ENCODE measurements at places on chromosomes 12 and 14.
A peak's percentile ranks its signal among the peaks of the same experiment; 100 is the strongest.

DNA sequence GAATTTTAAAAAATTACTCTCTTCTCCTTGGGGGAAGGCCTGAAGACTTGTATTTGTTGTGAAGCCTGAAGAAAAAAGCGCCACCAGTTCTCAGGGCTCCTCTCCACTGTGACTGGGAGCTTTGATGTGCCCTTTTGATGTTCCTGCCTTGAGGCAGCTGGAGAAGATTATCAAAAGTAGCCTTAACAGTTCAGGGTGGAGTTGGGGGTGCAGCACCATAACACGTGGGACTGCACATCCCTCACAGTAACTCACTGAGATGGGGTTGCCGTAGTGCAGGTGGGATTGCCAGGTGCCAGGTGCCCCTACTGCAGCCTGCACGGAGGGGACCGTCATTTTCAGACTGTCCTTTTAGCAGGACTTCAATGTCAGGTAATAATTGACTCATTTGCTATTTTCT, 474.1 kb downstream of the ETNK1 start:
- DNase-seq: no peak

- DNase-seq: no peak
Observed at GRCh38 chr14:54866588-54866987, 36.0 kb downstream of the GCH1 start.

GRCh38 chr12:13734584-13735152, 246.7 kb downstream of the GRIN2B start:
- DNase-seq: no peak

GRCh38 chr14:32068708-32069107, 8.4 kb upstream of the ARHGAP5 start:
- no peak for DNase-seq

GRCh38 chr14:33393231-33393894, 454.7 kb downstream of the NPAS3 start:
- peak; percentile 7 for DNase-seq

DNA sequence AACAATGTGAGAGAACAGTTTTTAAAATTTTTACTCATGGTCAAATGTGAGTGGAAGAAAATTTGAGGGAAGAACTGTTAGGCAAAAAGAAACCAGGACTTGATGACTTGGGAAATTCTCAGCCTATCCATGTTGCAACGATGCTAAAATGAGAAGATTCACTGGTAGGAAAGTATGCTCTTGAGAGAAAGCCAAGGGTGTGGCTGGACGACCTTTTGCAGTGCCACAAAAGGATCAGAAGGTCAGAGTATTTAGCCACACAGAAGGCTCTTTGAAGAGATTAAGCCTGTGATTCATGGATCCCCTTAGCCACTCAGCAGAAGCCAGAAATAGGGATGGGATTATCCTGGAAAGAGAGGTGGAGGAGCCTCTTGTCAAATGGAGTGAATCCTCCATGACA, 336.8 kb downstream of the LRIG3 start:
- DNase-seq: no peak

GRCh38 chr14:42517806-42518500, 911.3 kb downstream of the LRFN5 start:
- DNase-seq: no peak

DNA sequence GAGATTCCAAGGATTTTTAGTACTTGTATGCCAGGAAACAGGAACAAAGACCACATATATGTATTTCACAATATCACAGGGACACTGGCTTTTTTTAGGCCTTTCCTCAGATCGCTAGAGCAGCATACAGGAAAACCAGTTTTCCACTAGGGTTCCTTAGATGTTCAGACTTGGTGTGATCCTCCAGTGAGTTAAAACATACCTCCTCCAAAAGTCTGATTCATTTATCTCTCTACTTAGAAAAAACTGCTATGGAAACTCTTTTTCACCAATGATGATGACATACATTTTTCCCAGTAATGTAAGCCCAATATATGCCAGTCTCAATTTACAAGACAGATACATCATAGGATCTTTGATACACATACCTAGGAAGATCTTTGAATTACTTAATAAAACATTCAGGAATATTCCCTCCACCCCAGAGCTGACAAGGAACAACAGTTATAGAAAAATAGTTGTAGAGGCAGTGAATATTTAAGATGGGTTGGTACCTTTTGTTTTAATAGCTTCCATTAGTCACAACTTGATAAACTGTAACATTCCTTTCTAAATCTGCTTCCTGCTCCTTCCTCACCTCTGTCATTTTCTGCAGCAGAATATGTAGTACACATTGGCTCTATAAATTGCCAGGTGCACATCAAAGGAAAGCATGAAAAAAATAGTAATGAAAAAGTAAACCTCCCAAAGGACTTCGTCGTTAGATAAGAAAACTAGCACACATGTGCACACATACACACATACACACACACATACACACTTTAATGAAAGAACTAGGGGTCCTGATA, 27.5 kb downstream of the BCAT1 start:
- DNase-seq: no peak

DNA sequence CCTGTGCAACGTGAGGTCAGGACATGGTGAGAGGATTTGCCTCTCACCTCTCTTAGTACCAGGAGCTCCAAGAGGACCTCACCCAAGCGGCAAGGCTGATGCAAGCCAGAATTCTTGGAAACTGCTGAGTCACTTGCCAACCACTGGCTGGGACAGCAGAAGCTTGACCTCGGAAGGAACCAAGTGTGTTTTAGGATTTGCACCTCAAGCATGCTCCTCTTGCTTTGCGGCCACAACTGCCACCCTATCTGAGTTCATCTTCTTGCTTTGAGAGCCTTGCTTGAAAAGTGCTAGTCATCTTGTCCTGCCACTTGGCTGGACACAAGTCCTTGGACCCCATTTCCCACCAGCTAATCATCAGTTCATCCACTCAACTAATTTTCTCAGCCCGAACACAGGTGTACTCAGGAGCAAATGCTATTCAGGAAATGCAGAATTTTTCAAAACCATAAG, 195.8 kb downstream of the SLC25A21 start:
- DNase-seq: no peak

- no peak for DNase-seq
Observed at GRCh38 chr14:100902295-100903133, 1.0 kb downstream of the RTL1 start.

DNA sequence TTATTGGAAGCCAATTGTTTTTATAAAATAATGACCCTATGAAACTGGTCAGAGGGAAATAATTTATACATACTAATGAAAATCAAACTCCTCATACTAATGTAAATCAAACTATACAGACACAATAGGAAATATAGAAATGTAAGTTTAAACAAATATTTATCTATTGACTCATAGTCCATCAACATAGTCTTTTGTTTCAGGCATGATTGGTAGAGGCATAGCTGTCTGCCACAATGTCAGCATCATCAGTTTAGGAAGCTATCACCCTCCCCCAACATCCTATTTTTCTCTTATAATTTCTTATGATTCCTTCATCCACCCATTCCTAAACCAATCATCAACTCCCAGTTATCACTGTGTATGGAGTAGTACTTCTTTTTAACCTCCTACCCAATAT, 117.7 kb downstream of the SLC38A6 start:
- no peak for DNase-seq

DNA sequence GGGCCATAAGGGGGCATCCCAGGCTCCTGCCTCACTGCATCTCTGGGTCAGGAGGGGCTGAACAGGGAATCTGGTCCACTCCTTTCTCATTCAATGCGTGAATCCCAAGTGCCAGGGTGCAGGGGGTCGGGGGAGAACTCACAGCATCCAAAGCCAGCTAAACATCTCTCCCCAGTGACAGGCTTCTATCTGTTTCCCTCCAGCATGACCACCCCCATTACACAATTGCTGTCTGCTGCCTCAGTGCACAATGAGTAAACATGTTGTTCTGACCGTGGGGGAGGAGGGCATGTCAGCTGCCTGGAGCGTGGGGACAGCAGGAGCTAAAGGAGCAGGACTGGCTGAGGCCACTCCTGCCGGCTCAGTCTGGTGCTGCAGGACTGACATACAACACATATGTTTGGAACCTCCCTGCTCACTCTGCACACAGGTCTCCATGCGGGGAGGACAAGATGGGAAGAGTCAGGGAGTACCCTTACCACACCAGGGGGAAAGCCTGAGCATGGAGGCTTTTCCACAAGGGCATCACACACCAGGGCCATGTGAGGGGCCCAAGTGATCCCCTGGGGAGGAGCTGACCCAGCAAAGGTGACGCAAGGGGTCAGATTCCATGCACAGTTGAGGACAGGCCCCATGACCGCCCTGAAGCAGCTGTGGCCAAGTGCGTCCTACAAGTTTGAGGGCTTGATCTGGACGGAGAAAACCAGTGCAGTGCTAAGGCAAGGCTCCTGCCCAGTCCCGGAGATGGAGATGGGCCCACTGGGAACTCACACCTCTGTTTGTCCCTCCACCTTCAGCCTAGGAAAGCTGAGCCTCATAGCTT, 1.4 kb downstream of the TNS2 start:
- no peak for DNase-seq

DNA sequence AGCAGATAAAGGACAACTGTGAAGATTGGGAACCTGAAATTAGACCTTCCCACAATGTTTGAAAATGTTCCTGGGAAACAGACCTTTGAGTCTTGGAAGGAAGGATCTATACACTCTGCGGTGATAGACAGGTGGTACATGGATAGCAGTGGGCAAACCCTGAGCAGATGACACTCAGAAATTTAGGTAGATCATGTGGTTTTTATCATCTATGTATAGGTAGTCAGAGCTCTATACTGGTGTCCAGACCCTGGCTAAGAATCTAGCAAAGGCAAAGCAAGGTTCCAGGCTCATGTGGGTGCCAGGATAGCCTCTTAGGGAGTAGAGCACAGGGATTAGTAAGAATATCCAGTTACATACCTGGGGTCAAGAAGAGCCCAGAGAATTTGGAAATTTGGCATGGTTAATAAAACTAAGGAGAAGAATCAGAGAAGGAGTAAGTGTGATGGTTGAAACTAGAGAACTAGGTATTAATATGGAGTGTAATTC, 331.2 kb upstream of the FBXO33 start:
- no peak for DNase-seq

- DNase-seq: no peak
Observed at GRCh38 chr12:84073401-84073800, 839.2 kb downstream of the SLC6A15 start.

DNA sequence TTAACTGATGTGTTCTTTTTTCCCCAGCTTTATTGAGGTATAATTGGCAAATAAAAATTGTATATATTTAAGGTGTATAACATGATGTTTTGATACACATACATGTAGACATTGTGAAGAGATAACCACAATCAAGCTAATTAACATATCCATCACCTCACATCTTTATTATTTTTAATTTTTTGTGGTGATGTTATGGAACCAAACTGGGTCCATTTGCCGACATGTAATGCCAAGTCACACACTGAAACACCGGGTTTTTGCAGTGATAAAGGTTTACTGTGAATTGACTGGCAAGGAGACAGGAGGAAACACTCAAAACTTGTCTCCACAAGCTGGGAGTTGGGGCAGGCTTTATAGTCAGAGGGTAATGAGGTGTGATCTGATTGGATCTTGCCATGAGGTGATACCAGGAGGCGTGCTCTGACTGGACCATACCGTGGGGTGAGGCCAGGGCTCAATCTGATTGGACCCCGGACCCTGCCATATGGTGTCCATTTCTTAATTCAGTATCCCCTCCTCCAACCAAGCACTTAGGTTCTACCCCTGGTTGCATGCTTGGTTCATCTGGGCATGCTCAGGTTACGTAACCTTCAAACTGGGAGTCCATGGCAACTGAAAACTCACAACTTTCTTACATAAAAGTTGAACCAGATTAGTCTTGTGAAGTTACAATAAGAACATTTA, 11.8 kb upstream of the WSCD2 start:
- no peak for DNase-seq

DNA sequence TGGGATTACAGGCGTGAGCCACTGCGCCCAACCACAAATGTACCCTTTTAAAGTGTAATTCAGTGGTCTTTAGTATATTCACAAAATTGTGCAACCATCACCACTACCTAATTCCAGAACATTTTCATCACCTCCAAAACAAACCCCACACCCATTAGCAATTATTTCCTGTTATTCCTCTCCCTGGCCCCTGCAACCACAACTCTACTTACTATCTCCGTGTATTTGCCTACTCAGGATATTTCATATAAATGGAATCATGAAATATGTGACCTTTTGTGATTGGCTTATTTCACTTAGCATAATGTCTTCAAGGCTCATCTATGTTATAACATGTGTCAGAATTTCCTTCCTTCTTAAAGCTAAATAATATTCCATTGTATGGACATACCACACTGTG, 16.0 kb upstream of the AQP2 start:
- no peak for DNase-seq

GRCh38 chr12:25052196-25052913, 103.5 kb upstream of the BCAT1 start:
- no peak for DNase-seq

GRCh38 chr12:115380546-115381120, 696.7 kb upstream of the TBX3 start:
- DNase-seq: no peak

DNA sequence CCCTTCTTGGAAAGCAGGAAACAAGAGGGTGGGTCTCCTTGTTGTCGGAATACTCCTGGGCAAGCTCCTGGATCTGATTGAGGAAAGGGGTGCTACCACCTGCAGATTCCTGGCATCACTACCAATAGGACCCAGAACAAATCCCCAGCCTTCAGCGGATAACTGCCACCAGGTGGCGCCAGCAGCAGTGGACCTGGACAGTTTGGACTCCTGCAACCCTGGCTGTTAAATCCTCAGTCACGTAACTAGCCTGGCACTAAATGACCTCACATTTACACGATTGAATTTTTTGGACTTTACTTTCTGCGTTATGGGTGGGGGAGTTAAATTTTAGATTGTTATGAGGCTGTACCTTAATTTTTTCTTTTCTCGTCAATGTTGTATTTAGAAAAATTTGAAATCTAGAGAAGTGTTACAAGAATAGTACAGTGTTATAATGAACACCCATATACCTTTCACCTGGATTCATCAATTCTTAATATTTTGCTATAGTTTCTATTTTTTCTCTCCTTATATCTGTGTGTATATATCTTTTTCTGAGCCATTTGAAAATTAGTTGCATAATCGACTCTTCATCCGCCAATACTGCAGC, 95.6 kb downstream of the GAS2L3 start:
- peak; percentile 54 for DNase-seq

DNA sequence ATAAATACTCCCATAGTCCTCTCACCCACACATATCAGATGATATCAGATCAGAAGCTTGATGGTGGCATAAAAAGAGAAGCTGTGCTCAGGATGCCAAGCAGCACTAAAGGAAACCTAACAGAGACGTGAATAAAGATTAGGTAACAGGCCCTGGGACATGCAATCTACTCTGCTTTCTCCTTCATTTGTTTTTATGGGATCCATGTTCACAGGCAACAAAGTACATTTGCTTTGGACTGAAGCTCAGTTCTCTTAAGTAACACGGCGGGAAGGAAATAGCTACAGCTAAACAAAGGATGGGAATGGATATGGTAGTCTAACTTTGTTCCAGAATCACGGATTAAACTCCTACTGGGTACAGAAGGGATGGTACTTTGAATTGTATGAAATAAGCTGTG, 119.5 kb downstream of the TTC7B start:
- no peak for DNase-seq

Measured in NCI-H2081 treated with DMSO at 0.1 percent for 48 hours (cell line).